ENCODE measurements at places on chromosomes 3 and 15. TPM values are rescaled to one million over a fixed set of nuclear protein-coding genes. Genes with fewer than 3 reads are reported as not detected.

DNA sequence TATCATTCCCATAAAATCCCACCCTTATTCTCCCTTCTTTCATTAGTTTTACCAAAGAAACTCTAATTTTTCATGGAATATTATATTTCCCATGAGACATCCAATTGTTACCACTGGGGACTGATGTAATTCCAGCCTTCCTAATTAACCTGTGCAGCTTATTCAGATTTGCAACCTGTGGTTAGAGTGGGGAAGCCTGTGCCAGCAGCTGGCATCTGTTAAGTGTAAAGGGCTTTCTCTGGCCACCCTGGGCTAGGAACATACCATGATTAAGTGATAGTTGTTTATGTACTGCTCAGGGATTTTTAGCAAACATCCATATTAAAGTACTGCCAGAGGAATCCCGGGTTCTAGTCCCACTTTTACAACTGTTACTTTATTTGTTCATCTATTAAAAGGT is 78.2 kb downstream of the TPRG1 start:
- no peak for DNase-seq

GRCh38 chr3:194057570-194058188 is 78.3 kb upstream of the HES1 start:
- no peak for DNase-seq

GRCh38 chr3:127374086-127375010 is 86.5 kb upstream of the PRR20G start:
- DNase-seq, result no peak

RAP2B gene
- total RNA-seq, result 14.9 TPM

RNU5B-1 gene
- total RNA-seq, result under 0.01 TPM

RASGRP1 gene
- total RNA-seq, result 4.5 TPM

PCSK6 gene
- total RNA-seq, result 20.9 TPM

All from skin of body (tissue), 3 donors.